GOT3 (cell line): ENCODE measurements at places on chromosomes 1 and 21.

DNA sequence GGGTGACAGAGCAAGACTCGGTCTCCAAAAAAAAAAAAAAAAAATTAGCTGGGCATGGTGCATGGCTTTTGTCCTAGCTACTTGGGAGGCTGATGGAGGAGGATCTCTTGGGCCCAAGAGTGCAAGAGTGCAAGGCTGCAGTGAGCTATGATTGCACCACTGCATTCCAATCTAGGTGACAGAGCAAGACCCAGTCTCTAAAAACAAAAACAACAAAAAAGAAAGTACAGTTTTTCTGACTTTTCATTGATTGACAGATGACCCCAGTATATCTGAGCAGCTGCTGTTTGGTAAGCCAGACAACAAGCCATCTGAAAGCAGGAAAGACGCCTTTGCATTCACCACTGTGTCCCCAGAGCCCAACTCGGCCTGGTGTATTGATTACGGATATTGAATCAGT, 10.9 kb upstream of the DPT start:
- DNase-seq, result no peak

DNA sequence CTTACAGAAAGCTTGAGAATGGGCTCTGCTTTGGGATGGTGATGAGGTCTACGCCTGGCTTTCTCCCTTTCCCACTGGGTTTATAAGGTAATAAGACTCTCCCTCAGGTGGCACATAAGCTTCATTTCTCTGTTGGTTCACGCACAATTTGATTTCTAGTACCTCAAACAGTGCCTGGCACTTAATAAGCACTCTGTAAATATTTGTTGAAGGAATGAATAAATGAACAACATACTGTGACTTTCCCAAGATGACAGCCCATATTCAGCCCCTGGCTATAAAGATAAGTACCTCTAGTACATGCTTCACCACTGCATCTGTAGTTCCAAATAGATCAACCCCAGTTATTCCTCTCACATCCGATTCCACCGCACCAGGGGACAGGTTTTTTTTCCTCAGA, 17.8 kb downstream of the COPA start:
- no peak for DNase-seq

GRCh38 chr21:39096754-39097153, 86.5 kb downstream of the PSMG1 start:
- DNase-seq, result no peak

- DNase-seq, result no peak
Measured at GRCh38 chr1:206577626-206578025, 34.6 kb downstream of the EIF2D start.

- no peak for DNase-seq
Measured at GRCh38 chr1:204894606-204895005, 23.9 kb downstream of the NFASC start.

DNA sequence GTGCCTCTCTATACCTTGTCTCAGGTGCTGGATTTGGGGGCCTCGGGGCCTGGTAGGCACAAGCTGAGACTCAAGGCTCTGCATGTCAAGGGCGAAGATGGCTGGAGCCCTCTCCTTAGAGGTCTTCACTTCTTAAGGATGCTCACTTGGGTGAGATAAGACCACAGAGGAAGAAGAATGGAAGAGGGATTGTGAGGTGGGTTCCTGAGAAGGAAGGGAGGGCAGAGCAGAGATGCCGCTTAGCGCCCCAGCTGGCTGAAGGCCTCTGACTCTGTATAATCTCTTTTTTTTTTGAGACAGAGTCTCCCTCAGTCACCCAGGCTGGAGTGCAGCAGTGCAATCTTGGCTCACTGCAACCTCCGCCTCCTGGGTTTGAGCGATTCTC, 32.2 kb downstream of the SOX13 start:
- no peak for DNase-seq

DNA sequence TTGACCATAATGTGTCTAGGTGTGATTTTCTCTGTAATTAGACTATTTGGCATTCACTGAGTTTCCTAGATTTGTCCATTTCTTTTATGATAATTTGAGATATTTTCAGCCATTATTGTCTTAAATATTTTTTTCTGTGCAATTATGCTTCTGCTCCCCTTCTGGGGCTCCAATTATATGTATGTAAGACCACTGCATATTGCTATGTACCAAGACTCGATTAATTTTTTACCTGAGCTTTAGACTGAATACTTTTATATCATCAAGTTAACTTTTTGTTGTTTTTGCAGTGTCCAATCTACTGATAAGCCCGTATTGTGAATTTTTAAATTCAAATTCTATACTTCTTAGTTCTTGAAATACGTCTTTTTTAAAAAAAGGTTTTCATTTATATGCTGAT, 5.1 kb upstream of the TAF1A start:
- no peak for DNase-seq

- no peak for DNase-seq
Measured at GRCh38 chr1:229645324-229645993, 19.4 kb downstream of the URB2 start.
